HFFc6 (cell line): ENCODE measurements at places on chromosomes 1 and 21.
A peak's percentile ranks its signal among the peaks of the same experiment; 100 is the strongest.

DNA sequence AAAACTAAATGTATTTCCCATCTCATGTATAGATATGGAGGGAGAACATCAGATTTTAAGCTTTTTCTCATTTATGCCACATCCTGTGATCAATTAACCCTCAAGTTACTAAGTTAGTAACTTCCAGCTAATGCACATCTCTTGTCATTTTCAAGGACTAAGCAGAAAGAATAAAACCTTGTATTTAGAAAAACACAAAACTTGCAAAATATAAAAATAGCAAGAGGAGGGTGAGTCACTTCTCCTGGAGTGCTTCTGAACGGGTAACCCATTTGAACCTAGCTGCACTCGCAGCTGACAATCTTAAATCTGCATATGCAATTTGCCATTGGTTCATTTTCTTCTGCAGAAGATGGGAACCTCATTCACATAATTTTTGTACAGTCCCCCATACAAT, 500.5 kb downstream of the SETD4 start:
- DNase-seq: peak; percentile 48

DNA sequence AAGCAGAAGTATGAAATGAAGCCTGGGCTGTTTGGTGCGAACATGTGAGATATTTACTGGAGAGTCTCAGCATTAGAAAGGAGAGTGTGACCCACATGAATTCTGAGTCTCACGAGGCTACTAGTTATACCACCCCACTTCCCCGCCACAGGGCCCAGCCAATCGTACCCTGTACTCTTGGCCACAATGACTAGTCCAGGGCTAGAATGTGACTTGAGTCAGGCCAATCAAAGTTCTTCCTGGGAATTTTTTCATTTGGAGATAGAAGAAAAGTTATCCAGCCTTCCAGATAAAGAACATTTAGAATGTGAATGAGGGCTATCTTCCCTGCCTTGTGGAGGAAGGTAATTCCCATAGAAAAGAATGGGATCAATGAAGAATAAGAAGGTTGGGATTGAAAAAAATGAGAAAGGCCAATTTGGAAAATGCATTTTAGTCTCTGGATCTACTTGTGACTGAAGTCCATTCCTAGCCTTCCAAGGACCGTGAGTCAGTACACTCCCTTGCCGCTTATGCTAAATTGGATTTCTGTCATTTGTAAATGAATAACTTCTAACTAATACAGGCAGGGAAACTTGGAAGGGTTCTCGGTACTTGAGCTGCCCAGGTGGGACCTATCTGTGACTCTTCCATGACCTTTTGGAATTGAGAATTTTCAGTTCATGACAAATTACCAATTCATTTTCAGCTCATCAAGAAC, 12.3 kb upstream of the RIMKLA start:
- DNase-seq: no peak

- DNase-seq: no peak
Observed at GRCh38 chr1:118264343-118264742, 79.3 kb upstream of the SPAG17 start.

- no peak for DNase-seq
Observed at GRCh38 chr1:6790146-6790545, 4.9 kb downstream of the CAMTA1 start.

- DNase-seq: no peak
Observed at GRCh38 chr1:240813720-240814119, 201.8 kb upstream of the GREM2 start.

GRCh38 chr1:44714944-44715571, 15.9 kb downstream of the RNU5D-1 start:
- peak; percentile 63 for DNase-seq

DNA sequence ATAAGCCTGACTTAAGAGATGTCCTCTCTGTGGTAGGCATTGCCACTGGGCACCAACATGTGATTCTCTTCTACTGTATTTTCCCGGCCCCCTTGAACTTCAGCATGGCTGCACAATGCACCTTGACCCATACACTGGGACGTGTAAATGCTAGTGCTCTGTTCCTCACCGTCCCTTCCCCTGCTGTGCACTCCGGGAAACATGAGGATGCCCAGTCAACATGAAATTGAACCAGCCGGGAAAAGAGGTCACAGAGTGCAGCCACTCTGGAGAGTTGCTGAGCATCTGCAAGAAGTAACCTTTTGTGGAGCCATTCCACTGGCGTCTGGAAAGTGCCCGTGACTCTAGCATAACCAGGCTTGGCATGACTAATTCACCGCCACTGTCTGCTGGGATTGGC, 646.7 kb downstream of the NPHP4 start:
- no peak for DNase-seq

DNA sequence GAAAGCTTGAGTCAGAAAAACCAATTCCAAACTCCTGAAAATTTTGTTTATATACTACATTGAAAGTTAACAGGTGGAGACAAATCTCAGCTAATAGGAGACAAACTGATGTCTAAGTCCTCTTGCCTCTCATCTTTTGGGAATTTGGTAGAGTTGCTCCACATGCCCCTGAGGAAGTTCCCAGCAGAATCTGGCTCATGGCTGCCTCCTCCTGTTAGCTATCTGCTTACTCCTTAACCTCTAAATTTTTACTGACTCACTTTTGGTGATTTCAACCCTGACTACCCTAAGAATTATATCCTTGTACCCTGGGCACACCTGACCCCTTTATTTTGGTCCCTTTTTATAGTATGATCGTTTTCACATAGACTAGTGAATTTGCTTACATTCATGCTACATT, 633.7 kb upstream of the USP24 start:
- DNase-seq: peak; percentile 67

GRCh38 chr1:198109371-198109715, 47.5 kb upstream of the NEK7 start:
- no peak for DNase-seq

- DNase-seq: no peak
Observed at GRCh38 chr1:178603926-178604325, 91.0 kb downstream of the TEX35 start.

- DNase-seq: no peak
Observed at GRCh38 chr1:5973771-5974170, 18.5 kb downstream of the NPHP4 start.

DNA sequence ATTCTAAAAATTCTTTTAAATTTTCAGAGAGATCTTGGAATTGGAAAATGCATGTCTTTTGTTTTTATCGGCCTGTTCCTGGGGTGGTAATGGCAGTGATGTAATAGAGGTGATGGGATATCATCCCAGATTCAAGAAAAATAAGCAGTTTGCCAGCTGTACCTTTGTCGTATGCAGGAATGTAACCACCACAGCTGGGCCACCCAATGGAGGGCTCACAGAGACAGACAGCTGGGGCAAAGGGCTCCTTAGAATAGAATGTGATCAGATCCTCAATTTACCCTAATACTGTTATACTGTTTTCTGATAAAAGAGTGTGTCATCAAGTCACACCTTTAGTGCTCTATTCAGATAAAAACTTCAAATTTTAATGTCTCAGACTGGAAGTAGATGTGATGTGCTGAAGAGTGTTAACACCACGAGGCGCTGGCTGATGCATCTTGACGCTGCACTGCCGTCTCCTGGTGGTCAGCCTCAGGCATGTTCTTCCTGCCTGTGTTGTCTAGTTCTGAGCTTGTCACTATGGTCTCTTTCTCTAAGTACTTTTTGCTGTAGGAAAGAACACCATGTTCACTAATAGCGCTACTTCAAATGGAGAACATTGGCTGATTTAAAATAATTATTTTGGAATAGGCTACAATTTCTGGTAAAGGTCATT, 78.8 kb downstream of the C1orf21 start:
- no peak for DNase-seq

- DNase-seq: no peak
Observed at GRCh38 chr1:10360045-10360444, 38.8 kb upstream of the PGD start.

DNA sequence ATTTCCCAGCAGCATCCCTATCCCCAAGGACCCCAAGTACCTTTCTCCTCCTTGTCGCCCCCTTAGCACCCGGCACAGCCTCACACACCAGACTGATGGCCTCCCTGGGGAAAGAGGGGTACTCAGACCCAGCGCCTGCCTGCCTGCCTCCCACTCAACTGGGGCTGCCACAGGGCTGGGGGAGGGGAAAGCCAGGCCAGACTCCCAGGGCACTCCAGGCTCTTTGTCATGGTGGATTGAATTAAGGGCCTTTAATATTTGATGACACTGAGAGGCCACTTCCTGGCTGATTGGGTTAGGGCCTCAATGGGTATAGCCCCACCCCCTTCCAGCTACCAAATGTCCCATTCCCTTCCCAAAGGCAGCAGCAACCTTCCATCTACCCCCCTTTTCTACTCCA, 1.8 kb downstream of the SHC1 start:
- no peak for DNase-seq

DNA sequence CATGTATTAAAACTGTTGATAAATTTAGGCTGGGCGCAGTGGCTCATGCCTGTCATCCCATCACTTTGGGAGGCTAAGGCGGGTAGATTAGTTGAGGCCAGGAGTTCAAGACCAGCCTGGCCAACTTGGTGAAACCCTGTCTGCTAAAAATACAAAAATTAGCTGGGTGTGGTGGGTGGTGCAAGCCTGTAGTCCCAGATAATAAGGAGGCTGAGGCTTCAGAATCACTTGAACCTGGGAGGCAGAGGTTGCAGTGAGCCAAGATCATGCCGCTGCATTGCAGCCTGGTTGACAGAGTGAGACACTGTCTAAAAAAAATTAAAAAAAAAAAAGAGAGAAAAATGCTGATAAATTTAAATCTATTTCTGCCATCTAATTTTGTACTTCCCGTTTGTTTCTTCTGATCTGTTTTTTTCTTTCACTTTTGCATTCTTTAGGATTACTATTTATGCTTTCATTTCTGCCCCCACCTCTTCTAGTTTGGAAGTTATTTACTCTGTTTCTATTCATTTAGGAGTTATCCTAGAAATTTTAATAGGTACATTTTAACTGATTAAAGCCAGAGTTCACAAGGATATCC, 3.2 kb upstream of the DENND1B start:
- no peak for DNase-seq

DNA sequence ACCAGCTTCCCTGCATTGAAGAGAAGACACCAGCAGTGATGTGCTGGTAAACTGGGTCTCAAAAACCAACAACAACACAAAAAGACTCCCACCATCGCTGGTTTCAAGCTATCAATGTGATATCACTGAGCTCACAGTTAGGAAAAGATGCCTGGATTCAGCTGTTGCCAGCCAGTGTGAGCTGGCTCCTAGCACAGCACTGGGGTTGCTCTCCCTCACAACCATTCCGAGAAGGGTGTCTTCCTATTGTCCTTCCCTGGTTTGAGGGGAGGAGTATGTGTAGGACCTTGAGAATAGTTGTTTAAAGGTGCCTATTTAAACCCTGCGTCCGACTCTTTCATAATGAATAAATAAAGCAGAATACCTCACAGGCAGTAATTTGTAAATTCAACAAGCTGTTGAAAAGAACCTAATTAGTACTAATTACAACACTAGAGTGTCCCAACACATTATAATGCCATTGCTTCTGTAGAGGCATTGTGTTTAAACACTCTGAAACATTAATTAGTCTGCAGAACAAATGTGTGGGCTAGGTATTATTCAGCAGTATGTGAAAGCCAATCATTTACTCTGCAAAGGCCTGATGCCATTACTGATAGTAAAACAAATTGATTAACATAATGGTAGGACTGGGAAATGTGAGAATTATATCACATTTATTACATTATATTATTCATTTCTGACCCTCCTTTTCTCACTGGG, 17.2 kb downstream of the NIBAN1 start:
- DNase-seq: no peak

- no peak for DNase-seq
Observed at GRCh38 chr1:156241926-156242325, at the start of gene BGLAP. Gene BGLAP, plus strand, starts transcription at chr1:156242184. Its CDS starts 48 bp downstream, at chr1:156242232.

- no peak for DNase-seq
Observed at GRCh38 chr1:26832249-26832960, 5.9 kb downstream of the ZDHHC18 start.

GRCh38 chr1:107664982-107665925, 299.7 kb downstream of the VAV3 start:
- DNase-seq: no peak

GRCh38 chr1:184428604-184429003, 41.8 kb downstream of the C1orf21 start:
- DNase-seq: no peak

- no peak for DNase-seq
Observed at GRCh38 chr1:204414016-204414415, 2.4 kb upstream of the PPP1R15B start.

- DNase-seq: peak; percentile 43
Observed at GRCh38 chr1:23167353-23168078, 1.1 kb downstream of the LUZP1 start.

DNA sequence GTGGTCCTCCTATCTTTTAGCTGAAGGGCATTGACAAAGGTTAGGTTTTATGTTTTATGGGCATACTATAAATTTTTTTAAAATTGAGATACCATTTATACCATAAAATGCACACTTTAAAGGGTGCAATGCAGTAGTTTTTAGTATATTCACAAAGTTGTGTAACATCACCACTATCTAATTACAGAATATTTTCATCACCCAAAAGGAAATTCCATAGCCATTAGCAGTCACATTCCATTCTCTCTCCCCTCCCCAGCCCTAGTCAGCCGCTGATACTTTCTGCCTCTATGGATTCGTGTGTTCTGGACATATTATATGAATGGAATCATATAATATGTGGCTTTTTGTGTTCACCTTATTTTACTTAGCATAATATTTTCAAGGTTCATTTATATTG, 135.8 kb upstream of the B3GALT2 start:
- peak; percentile 50 for DNase-seq

DNA sequence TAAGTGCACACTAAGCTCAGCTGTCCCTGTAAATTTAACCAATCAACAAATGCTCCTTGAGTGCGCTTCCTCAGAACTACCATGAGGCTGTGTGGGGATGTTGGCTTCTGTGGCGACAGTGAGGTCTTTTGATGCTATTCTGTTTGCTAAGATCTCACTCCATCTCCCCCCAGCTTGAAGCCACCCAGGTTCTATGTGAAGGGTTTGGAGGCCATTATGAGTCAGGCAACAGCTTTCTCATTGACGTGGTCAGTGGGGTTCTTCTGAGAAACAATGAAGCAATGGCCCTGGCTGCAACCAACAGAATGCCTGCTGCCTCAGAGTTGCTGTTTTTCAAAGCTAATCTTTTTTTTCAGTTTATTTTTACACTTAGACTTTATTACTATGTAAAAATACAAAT, 205.5 kb downstream of the PTBP2 start:
- DNase-seq: no peak

DNA sequence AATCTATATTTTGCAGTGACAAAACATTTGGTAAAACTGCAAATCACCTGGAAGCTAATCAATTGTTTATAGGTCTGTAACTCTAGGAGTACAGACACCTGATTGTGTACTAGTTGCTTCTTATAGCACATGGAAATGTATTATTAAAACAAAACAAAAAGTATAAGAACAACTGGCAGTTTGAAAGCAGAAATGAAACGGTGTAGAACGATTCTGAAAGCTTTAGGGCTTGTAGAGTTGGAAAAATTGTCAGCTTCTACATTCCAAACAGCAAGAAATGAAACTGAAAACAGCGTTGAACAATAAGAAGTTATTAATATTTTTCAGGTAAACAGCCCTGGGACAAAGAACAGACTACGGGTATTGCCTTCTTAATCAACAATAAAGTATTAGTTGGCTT, 273.3 kb downstream of the OLFM3 start:
- DNase-seq: no peak

GRCh38 chr1:53326598-53327181, 1.2 kb downstream of the LRP8 start:
- no peak for DNase-seq
